ENCODE measurements at places on chromosomes 4 and X.

DNA sequence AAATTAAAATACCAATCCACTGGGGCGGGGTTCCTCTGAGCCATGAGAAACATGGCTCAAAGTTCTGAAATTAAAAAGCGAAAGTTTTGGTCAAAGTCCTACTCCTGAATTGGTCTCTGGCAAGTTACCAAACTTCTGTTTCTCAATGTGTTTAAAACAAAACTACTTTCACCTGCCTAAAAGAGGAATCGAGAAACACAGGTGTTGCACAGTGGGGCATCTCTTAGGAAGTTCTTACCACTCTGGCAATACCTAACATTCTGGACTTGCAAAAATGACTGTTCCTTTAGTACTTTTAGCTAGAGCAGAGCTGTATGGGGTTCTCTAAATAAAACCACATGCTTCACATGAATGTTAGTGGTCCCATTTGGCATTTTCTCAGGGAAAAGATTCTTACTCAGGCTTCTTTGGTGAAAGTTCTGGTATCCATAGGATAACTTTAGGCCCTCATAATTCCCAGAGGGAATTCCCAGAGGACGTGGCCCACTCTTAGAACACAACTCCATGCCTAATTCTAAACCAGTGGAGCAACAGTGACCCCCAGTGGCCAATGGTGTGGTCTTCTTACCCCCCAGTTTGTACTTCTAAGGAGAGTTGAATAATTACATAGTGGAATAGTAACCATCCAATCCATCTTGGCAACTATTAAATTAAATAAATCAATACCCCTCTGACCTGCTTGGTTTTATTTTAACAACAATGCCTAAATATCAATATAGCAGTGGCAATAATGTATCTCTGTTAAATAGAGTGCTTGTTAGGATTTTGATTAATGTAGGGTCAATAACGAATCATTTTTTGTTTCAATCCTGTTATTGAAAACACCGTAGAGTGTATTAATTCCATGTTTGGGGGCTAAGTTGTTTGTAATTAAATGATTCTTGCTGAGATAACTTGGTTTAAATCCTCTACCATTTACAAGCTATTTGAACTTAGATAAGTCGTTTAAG, 21.9 kb downstream of the BMP3 start:
- peak; percentile 21 for DNase-seq

- no peak for DNase-seq
Measured at GRCh38 chr4:166518776-166519175, 645.7 kb downstream of the TLL1 start.

DNA sequence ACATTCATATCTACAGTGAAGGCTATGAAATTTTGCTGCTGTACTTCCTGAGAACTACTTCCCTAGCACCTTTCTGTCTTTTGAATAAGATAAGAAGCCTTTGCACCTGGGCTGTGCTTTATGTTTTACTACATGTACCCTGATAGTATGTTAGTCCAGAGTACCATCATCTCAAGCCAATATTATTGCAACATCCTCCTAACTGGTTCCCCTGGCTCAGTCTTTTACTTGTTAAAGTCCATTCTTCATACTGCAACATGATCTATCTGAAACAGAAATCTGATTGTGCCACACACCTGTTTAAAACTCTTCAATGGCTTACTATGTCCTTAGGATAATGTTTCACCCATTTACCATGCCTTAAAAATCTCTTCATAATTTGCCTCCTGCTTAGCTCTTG, 102.3 kb downstream of the AGTR2 start:
- DNase-seq = no peak

- DNase-seq = no peak
Measured at GRCh38 chrX:23369027-23369426, 34.4 kb downstream of the PTCHD1 start.

GRCh38 chr4:82842593-82842992, 44.0 kb upstream of the SCD5 start:
- no peak for DNase-seq

GRCh38 chrX:123308658-123309057, 124.6 kb downstream of the GRIA3 start:
- DNase-seq = no peak

- peak; percentile 12 for DNase-seq
Measured at GRCh38 chr4:148376151-148376550, 66.1 kb downstream of the NR3C2 start.

GRCh38 chr4:147590249-147590920, 26.8 kb upstream of the TMEM184C start:
- no peak for DNase-seq

DNA sequence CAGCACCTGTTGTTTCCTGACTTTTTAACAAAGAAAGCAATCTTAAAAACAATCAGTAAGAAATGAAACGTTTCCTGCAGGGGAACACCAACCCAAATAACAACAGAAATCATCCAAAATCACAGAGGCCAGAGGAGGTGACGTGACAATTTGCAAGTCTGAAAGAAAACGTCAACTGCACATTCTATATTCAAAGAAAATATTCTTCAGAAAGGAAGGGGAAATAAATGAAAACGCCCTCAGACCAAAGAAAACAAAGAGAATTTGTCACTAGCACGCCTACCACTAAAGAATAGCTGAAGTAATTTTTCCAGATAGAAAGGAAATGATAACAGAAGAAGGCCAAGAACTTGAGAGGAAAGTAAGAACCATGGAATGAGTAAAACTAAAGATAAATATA, 74.4 kb downstream of the CASP3 start:
- DNase-seq = no peak

GRCh38 chr4:176413171-176413570, 93.4 kb downstream of the SPCS3 start:
- DNase-seq = no peak

DNA sequence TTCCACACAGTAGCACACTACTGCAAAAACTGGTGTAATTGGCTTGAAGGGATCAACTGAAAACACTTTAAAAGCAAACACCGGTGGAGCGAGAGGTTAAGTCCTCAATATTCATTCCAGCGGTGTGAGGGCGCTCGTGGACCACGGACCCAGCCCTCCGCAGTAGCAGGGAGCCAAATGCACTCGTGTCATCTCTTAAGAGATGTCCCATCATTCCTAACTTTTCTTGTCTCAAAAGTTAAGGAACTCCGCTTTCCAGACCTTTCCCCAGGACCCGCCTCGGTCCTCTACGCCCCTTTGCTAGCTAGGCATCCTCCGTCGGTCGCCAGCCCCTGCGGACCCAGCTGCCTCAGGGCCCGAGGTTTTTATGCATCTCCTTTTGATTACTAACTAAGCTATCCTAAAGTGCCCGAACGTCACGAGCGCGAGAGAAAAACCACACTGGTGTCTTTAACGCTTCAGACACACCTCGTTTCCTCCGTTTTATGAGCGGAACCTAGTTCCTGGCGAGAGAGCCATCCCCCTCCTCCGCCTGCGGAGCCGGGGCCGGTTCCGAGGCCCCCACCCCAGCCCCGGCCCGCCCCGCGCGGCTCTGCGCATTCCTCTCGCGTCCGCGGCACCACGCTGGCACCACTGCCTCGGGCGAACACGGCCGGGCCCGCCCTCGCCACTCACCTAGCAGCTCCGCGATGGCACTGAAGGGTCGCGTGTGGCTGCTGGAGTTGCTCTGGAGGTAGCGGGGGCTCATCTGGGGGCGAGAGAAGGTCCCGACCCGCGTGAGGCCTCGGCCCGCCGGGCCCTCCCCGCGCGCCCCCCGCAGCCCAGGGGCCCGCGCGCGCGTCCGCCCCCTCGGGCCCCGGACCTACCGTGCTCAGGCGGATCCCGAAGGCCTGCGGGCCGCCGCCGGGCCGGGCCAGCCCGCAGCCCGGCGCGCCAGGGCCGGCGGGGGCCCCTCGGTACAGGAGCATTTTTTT, 723 bp downstream of the MORC4 start:
- no peak for DNase-seq

DNA sequence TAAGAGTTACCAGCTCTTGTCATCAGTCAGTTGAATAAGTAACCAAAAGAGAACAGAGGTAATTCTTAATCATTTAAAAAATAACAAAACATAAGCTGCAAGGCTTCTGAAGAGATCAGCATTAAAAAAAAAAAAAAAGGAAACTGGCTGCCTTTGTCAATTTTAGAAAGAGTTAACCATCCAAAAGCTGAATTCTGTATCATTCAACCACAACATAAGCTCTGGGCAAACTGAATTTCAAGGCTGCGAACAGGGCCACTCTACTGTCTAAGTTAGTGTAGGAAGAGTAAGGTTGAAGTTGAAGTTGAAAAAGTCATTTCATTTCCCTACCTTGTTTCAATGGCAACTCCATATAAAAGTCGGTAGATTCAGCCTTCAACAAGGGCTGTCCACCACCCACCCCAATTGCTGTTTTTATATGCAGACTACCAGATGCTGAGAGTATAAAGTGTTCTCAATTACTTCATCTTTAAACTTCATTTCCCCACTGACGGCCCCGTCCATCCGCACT, 1.1 kb upstream of the LIN54 start:
- no peak for DNase-seq

- DNase-seq = no peak
Measured at GRCh38 chr4:98745366-98745765, 87.0 kb upstream of the TSPAN5 start.

Data from CMK (cell line).